ENCODE measurements at places on chromosomes 4 and X.

- no peak for DNase-seq
Observed at GRCh38 chr4:173264684-173265185, 69.4 kb downstream of the HMGB2 start.

- no peak for DNase-seq
Observed at GRCh38 chr4:20428436-20429160, 176.9 kb downstream of the SLIT2 start.

GRCh38 chrX:111131572-111131971 lies 35.6 kb downstream of the PAK3 start:
- peak; percentile 22 for DNase-seq

- no peak for DNase-seq
Observed at GRCh38 chr4:124212815-124213630, 499.5 kb downstream of the ANKRD50 start.

- DNase-seq = peak; percentile 68
Observed at GRCh38 chr4:83074086-83074704, 39.2 kb downstream of the COPS4 start.

- no peak for DNase-seq
Observed at GRCh38 chr4:1253831-1254230, 4.9 kb upstream of the CTBP1 start.

- DNase-seq = no peak
Observed at GRCh38 chrX:154728431-154729190, 22.3 kb downstream of the GAB3 start.

DNA sequence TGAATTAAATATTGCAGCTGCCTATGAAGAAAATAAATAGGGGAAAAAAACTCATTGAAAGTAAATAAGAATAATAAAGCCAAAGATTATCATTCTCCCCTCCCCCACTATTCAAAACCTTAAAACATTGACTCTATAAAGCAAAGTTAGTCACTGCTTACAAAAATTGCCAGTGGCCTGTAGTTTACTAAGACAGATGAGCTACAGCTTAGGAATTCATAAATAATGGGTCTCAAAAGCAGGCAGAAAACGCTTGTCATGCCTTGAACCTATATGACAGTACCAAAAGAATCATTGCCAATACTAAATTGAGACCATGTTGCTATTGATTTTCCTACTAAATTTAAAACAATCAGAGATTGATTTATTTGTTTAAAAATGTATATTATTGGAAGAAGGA lies 78.9 kb downstream of the SLC10A7 start:
- DNase-seq = peak; percentile 52

DNA sequence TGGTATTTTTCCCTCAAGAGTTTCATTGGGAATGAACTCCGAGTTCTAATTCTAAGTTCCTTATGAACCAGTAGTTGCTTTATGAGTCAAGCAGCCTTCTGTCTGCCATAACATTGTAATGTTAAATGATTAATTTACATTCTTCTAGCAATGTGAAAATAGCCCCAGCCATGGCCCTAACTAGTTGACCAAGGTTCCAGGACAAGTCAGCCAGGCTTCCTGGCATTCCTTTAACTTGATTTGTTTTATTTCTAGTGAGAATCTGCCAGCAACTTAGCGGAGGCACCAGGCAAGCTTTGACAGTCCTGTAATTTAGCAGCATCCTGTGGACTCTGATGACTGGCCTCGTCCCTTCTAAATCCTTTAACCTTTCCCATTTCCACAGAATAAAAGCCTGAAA lies 69.0 kb downstream of the GLRA2 start:
- no peak for DNase-seq

GRCh38 chr4:147950261-147950660 lies 218.4 kb downstream of the ARHGAP10 start:
- no peak for DNase-seq

- no peak for DNase-seq
Observed at GRCh38 chr4:40321574-40322275, 13.4 kb upstream of the CHRNA9 start.

DNA sequence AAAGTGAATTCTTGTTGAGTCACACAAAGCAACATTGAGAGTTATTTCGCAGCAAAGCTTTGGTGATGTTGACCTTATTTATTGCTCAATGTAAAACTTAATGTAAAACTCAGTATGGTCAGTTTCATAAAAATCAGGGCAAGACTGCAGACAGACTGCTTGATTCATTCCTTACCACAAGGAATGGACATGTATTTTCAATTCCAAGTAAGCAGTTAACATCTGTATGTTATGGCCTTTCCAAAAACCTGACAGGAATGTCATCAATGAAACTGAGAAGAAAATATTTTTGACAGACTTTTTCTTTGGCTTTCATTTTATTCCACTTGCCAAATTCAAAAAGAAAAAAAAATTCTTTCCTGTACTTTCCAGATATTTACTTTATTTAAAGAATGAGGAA lies 488.3 kb downstream of the ANKRD50 start:
- DNase-seq = no peak

DNA sequence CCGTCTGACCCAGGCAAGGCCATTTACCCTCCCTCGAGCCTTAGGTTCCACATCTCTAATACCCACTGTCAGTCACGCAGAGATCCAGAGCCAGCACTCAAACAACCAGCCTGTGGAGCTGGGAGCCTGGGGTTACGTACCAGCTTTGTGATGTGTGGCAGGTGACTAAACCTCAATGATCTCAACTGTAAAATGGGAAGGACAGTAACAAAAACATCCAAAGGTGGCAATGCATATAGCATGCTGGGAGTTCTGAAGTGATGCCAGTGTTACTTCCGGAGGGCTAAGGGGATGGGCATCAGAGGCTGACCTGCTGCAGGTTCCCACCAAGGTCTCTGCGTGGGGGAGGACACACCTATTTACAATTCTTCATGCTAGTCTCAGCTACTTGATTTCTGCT lies 6.0 kb downstream of the GRPEL1 start:
- DNase-seq = no peak

DNA sequence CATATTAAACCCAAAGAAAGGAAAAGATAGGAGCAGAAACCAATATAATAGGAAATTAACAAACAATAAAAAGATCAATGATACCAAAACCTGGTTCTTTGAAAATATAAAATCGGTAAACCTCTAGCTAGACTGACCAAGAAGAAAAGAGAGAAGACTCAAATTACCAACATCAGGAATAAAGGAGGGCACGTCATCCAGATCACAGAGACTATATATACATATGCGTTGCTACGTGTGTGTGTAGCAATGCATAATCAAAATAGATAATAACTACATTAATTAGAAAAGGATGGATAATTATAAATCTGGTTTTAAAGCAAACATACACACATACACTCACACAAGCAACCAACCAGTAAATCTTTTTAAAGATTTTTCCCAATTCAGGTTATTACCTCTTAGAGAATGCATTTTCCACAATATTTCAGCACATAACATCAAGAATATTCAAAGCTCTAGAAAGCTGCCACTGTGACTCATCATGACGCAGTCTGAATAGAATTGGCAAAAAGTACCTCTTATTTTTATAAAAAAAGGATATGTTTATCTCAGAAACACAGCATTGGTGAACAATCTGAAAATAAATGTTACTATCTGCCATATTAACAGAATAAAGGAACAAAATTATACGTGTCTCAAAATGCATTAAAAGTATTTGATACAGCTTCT lies 41.4 kb upstream of the USP9X start:
- DNase-seq = no peak

GRCh38 chr4:178917756-178918155 lies 1475.5 kb upstream of the AGA start:
- DNase-seq = no peak

DNA sequence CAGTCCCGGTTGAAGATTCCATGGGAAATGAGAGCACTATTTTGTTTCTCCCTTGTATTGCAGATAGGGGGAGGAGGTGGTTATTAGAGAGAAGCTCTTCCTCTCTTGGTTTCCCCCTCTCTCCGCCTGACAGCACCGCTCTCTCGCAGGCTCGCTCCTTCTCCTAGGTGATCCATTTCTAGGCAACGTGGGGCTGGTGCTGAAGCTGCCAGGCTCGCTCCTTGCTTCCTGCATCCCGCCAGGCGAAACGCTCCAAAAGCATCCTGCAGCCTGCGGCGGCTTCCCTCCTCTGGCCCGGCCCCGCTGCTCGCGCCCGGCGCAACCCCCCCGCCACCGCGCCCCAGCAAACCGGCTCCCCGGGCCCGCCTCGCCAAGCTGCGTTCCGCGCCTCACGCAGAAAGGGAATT lies at the start of gene GRID2:
Gene GRID2, plus strand, starts transcription at position 346 of the 407 bp plus-strand sequence.
- no peak for DNase-seq

GRCh38 chr4:108141213-108141950 lies 27.4 kb downstream of the LEF1 start:
- DNase-seq = no peak

DNA sequence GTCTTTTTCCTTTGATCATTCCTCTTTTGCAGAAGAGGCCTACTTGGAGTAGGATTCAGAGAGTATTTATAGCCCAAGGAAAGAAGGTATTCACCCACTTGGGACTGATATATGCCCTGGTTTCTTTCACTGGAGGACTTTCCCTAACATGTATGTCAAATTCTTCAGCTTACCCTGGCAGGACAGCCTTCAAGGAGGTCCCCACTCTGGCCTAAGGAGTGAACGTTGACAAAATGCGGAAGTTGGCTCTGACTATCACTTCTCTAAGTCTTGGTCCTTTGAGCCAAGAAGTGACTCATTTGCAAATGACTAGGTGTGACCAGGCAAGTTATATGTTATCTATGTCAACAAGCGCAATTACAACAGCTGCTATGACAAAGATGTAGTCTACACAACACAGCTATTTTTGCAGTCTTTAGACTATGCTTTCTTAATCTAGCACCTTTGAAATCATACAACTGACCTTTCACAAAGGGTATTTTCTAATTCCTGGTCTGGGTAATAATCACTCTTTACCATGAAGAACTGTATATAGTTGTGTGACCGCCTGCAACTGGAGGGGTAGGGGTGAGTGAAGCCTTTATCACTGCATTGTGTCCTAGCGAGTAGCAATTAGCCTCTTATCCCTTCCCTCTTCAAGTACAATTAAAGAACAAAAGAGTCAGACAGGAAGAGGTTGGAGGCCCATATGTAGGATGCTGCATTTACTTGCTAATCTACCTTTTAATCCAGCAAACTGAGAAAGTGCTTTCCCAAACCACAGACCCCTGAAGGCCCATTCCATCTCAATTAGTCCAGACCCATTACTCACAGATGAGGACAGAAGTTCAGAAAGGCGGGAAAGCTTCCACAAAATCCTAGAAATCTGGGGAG lies 50.1 kb downstream of the RASGEF1B start:
- no peak for DNase-seq

DNA sequence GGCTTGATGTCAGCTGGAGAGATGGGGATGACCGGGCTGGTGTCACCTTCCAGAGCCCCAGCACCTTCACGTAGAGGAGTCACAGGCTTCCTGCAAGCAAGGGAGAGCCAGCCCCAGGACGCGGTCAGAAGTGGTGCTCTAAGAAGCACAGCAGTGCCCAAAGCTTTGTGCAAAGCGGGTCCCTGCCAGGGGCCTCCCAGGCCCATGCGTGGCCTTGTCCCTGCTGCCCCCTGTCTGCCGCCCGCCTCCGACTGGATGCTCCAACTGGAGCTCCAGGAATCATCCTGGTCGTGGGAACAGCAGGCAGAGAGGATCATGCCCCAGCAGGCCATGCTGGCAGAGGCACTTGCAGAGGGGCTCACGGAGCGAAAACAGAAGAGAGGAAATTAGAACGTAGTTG lies 40.1 kb upstream of the LRPAP1 start:
- no peak for DNase-seq

- no peak for DNase-seq
Observed at GRCh38 chrX:153214934-153215333, 35.9 kb downstream of the MAGEA1 start.

DNA sequence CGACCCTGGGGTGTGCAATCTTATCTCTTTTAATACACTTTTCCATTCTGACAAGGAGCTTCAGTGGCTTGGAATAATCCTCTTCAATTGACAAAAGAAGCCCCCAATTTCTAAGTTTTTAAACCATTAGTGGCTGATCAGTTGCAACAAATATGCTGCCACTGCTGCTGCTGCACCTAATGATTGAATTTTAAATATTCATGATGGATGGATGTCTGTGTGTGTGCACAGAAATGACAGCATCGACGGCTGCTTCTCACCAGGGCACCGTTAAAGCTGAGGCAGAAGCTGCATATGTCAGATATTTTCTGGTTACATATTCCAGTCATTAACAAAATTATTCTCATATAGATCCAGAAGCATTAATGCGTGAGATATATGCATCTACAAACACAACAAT lies 182.4 kb downstream of the MGST2 start:
- no peak for DNase-seq

All from non-pigmented ciliary epithelial cell (primary cell).